ENCODE measurements at places on chromosomes 12 and 14.

DNA sequence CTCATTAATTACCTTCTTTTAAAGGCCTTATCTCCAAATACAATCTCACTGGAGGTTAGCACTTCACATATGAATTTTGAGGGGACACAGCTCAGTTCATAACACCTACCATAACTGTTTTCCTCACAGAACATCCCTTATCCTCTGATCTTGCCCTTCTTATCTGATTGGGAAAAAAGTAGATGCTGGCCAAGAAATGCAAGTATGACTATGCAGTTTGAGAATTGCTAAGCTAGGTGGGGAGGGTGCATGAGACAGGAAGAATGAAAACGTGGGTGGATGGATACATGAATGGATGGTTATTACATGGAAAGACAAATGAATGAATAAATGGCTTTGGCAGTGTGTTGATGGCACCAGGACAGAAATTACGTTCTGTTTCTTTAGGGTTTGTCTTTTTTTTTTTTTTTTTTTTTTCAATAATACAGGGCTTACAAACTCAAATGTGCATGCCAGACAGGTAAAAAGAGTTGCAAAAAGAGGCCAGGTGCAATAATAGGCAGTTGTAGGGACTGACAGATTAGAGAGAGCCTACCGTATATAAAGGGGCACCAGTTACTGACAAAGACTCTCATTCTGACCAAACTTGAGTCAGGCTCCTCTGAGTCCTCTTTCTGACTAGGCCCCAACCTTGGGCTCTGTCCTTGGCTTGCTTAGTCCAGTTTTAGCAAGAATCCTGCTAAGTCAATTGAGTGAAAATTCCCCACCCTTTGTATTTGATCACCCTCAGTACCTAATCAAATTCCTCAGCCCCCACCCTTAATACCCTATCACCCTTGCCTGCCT is 304.9 kb downstream of the ZFP36L1 start:
- DNase-seq, result peak; percentile 60

DNA sequence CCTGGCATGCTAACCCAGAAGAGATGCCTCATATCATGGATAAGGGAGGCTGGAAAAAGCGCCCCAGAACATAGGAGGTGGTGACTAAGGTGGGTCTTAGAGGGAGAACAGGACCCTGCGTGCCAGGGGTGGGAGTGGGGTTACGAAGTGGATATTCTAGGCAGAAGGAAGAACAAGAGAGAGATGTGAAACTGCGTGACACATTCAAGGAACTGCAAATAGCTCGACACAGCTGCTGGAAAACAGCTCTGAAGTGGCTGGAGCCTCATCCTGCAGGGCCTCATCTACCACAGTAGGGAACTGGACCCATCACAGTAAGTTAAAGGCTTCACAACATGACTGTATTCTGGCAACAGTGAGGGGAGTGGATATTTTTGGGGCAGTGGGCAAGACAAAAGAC is 61.1 kb downstream of the RNF34 start:
- DNase-seq, result no peak

GRCh38 chr12:29032446-29032845 is 116.6 kb upstream of the FAR2 start:
- DNase-seq, result no peak

DNA sequence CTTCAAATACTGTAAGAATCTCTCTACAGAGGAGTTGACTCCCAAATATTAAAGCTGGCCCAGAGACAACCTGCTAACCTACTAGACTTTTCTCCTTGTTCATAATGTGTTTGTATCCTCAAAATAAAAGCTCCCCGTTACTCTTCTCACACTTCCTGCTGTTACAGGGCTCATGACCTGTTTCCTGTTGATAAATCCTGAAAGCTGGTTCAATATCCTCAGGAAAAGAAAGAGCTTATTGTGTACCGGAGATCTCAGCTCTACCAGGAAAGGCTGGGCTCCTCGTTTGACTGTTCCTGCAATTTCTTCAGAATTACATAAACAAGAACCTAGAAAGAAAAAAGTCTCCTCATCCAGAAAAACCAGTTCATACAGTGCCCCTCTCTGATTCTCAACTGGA is 30.8 kb downstream of the CLEC1A start:
- DNase-seq, result no peak

GRCh38 chr14:61562321-61563161 is 132.8 kb upstream of the HIF1A start:
- DNase-seq, result peak; percentile 100

DNA sequence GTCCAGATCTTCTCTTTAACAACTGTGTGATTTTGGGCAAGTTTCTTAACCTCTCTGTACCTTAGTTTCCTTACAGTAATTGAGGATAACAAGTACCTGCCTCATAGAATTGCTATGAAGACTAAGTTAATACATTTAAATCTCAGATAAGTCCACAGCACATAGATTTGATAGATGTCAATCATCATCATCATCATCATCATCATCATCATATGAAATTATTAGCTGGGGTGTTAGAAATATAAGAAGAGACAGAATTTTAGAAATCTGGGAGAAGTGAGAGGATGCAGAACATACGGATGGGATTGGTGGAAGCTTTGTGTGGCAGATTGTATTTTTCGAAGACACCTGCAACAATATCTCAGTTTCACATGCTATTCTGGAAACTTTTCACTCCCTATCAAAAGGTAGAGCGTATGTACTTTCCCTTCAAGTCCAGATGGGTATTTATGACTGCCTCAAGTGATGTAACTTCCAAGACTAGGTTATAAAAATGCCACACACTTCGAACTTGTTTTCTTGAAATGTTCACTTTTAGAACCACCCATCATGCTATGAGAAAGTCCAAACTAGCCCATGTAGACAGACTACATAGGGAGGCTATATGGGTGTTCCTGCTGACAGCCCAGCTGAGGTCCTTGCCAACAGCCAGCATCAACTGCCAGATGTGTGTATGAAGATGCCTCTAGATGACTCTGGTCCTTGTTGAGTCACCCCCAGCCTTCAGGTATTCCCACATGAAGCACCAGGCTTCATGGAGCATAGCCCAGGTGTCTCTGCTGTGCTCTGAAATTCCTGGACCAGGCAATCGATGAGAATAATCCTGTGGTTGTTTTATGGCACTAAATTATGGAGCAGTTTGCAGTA is 20.7 kb upstream of the SDR39U1 start:
- no peak for DNase-seq

- no peak for DNase-seq
These were observed 175.8 kb downstream of the MSRB3 start for GRCh38 chr12:65454115-65454787.

DNA sequence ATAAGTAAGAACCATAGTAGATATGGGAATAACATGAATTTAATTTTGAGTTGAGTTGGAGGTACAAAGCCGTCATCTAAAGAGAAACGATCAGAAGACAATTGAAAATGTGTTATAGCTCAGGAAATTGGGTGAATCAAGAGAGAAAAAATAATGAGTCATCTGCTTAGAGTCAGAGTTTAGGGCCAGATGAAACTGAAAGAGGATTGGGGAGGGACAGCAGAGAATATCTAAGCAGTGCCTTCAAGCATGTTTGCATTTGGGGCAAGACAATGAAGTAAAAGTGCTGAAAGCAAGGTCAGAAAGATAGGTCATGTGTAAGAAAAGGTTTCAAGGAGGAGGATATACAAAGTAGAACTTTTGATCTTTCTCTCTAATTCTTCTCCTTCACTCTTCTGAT is 49.4 kb downstream of the SLC15A5 start:
- DNase-seq, result no peak

- DNase-seq, result peak; percentile 2
These were observed 57.9 kb downstream of the SLCO1A2 start for GRCh38 chr12:21276826-21277225.

DNA sequence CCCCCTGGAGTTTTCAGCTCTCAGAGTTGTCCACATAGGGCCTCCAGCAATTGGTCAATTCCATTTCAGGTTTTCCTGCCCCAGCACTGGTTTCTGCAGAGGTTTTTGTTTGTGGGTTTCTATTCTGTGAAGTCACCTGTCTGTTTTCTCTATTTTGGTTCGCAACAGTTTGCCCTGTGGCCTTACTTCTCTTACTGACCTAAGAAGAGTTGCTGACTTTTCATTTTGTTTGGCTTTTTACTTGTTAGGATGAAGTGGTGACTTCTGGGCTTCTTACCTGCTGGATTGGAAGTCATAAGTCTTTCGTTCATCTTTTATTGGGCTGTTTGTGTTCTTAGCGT is 196.4 kb upstream of the PARP11 start:
- DNase-seq, result no peak

- peak; percentile 60 for DNase-seq
These were observed 42.5 kb upstream of the PPM1H start for GRCh38 chr12:62977418-62977817.

DNA sequence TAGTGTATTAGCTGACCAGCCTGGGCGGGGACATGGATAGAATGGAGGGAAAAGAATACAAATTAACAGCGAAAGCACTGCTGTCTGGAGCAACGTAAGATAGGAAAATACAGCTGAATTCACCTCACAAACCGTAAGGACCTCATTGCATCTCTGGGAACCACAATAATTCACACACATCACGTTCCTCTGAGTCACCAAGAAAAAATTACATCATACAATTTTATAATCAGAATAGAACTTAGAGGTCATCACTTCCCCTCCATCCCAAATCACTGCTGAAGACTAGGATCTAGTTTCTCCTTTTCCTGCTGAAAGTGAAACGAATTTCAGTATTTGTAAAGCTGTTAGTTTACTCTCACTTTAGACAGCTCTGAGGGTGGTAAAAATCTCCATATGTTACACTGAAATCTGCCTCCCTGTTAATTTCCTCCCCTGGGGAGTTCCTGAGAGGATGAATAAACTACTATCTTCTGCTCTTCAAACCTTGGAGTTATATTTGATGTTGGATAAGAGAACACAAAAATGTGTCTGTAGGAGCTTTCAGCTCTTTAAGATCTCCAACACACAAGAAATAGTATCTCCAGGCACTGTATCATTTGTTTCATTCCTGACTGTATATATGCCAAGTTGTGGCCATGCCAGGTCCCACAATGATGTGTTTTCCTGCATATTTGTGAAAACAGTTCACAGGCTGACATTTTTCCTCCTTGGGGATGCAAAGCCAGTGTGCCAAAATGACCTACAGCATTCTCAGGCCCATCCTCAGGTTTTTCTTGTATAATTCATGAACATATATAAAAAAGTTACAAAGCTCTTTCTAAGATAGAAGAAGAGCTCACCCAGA is 63.8 kb upstream of the SSTR1 start:
- DNase-seq, result peak; percentile 16

GRCh38 chr14:56603648-56604047 is 24.1 kb downstream of the TMEM260 start:
- no peak for DNase-seq

GRCh38 chr12:69052613-69053408 is 119.8 kb upstream of the CPM start:
- peak; percentile 91 for DNase-seq

GRCh38 chr14:27605282-27605681 is 1007.4 kb upstream of the NOVA1 start:
- no peak for DNase-seq

DNA sequence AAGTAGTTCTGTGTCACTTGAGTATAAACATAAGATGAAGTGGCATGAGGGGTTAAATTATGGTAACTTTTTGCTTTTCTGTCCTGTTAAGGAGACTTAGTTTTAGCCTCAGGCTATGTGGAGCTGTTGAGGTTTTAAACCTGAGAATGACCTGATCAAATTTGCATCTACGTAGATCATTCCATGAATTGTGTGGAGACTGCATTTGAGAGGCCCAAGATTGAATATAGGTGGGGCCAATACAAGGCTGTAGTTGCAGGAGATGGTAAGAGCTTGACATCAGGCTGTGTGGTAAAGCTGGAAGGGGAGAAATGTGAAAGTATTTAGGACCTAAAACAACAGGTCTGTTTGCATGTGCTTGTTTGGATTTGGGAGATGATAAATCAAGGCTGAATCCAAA is 249.5 kb downstream of the SLC16A7 start:
- no peak for DNase-seq

DNA sequence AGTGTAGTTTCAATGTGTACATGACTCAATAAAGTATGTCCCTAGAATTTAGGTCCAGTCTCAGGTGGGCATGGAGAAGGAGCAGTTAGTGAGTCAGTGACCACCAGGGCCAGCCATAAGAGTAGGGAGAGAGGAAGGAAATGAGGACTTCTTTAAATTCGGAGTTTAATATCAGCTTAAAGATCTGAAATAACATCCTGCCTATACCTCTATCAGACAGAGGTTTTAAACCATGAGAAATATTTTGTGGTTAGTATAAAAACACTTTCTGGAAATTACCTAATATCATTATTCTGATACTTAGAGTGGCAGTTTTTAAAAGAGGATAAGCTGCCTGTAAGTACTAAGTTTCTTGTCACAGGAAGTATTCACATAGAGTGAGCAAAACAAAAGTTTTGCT is 61.7 kb upstream of the ST8SIA1 start:
- DNase-seq, result no peak

DNA sequence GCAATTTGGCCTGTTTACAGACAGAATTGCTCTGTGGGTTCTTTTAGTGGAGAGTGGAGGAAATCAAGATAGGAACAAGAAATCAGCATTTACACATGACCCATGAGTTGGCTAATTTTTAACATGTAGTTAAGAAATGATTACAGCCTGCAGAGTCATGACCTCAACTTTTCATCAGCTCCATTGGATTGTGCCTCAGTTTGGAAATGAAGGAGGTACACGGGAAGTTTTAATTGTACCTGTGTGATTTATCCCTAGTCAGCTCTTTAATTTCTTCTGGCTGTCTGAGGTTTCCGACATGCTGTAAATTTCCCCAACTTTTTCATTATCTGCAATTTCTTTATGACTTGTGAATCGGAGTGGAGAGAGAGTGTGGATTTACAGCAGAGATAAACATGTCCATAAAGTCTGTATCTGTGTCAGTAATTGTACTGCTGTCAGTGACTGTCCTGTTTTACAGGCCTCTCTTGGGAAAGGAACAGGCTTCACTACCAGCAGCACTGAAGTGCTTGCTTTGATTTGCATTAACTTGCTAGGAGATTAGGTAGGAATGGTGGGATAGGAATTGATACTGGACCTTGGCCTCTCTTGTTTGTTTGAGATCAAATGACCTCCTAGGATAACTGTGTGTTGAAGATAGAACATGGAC is 49.2 kb downstream of the LIN52 start:
- no peak for DNase-seq

DNA sequence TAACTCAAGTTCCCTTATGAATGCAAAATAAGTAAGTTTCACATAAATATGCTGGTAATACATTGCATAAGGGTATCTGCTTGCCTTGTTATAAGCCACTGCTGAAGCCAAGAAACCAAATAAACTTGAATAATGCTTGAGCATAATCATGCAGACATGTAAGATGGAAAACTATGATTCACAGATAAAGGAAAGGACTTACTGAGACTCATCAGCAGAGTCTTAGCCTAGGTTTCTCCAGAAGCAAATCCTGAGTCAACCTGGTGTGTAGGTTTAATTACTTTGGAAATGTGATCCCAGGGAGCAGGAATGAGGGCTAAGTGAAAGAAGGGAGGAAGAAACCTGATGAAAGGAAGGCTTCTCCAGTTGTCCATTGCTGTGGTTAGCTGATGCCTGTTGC is 107.7 kb upstream of the BTG1 start:
- peak; percentile 14 for DNase-seq

DNA sequence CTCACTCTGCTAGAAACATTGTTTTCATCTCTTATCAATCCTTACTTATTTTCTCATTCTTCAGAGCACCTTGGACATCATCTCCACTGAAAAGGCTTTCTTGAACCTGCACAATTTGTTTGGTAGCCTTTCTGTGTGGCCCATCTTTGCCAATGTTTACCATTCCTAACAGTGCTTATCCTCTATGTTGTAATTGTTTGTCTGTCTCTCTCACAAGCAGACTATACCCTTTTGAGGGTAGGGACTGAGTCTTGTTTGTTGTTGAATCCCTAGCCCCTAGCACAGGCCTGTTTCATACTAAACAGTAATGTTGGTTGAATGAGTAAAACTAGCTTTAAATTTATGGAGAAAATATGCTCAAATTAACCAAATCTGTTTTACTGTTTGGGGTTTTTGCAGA is 9.2 kb downstream of the MRPL42 start:
- no peak for DNase-seq
